ENCODE measurements at places on chromosomes 12 and 14.

DNA sequence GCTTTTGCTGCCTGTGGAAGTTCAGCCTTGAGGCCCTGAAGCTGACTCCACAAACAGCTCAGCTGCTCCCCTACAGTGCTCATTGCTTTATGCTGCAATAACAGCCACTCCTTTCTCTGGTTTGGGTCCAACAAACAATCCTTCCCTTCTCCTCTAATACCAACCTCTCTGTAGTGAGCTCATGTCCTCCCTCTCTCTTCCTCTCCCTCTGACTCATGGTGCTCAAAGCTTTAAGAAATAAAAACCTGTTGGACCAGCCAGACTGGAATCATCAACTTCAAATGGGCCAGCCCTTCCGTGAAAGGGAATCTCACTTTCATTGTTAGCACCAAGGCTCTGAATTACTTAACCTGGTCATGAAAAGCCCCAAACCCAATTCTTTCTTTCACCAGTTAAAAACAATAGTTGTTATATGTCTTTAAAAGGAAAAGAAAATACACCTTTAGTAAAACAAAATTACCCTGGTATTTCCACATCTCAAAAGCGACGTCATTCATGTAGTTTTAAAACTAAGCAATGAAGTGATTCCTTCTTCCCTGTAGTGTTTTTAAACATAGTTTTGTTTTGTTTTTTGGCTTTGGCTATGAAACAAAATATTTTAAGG lies 126.4 kb downstream of the DUSP6 start:
- no peak for DNase-seq

DNA sequence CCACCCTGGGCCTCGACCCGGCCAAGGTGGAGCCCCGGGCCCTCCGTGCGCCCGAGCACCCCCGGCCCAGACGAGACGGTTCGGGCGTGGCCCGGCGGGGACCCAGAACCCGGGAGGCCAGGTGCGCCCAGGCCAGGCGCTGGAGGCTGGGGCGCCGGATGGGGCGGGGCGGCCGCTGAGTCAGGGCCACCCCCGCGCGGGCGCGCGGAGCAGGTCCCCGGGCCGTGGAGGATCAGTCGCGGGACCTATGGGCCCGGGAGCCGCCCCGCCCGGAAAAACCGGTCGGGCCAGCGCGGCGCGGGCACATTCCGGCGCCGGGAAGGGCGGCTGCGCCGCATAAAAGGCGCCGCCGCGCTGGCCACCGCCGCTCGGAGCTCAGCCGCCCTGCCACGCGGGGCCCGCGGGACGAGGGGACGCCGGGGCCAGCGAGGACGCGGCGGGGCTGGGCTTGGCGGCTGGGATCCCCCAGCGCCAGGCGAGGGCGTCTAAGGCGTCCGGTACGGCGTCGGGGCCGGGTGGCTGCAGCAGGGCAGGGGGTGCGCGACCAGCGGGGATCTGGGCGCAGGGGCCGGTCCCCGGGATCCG lies 21.5 kb upstream of the KIF26A start:
- DNase-seq, result no peak

DNA sequence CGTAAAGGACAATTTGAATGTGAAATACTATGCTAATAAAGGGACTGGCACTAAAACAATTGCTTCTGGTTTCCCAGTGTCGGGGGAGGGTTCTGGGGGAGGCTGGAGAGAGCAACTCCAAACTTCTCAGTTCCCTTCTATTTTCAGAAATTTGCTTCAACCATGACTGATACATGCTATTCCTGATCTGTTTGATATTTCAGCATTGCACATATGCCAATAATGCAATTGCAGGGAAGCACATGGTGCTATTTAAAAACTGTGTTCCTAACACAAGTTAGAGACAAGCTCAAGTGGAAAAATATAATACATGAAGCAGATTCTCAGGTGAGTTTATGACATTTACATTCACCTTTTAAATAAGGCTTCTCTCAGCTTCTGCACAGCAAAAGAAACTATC lies 188.9 kb downstream of the RIMBP2 start:
- no peak for DNase-seq

GRCh38 chr12:16844875-16845274 lies 238.9 kb upstream of the LMO3 start:
- no peak for DNase-seq

- DNase-seq, result no peak
These were observed 330.0 kb downstream of the SYT1 start for GRCh38 chr12:79194595-79194994.

DNA sequence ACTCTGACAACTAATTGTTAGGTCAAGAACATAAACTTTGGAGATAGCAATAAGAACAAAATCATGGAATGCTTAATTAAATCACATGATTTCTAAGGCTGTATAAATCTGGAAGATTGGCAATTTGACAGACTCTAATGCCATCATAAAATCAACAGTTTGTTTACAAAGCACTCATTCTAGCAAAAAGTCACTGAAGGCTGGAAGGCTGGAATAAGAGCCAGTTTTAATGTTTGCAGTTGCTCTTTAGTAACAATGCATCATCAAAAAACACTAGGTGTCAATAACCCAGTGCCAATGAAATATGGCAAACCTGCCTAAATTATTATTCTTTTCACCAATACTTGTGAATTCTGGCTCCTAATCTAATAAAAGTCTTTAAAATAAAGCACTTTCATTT lies 65.0 kb downstream of the NUMB start:
- no peak for DNase-seq

DNA sequence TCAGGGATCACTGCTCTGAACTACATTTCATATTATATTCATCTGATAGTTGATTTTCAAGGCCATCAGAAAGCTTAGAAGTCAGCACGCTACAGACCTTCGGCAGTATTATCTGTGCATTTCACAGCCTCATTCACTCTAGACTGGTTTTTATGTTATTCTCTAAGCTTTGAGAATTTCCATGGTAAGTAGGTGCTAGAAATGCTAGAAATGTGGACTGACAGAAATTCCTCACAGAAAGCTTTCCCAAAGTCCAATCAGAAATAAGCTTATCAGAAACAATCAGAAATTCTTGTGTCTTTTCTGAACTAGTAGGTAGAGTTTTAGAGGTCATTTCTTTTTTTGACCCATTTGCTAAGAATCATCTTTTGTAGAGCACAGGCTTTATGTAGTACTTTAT lies 176.6 kb downstream of the TMTC3 start:
- no peak for DNase-seq

DNA sequence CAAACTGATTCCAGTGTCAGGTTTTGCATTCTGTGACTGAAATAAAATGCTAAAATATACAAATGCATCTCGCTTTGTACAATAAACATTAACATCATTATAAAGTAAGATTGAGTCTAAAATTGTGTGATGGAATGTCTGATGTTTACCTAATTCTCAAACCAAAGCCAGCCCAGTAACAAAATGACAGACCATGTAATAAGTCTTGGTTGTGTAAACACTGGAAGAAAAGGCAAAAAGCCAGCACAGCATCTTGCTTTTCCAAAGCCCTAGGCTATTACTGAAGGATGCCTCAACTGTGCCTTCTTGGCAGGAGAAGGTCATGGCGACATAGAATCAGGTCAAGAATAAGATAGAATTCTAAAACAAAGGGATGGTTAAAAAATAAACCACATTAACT lies 169.6 kb downstream of the EGLN3 start:
- no peak for DNase-seq

GRCh38 chr14:81221579-81222102 lies 882 bp upstream of the GTF2A1 start:
- no peak for DNase-seq

GRCh38 chr14:89720741-89721729 lies 233.5 kb downstream of the EFCAB11 start:
- no peak for DNase-seq

Data from NCI-H446 (cell line).